ENCODE measurements at places on chromosomes 3 and 15.

- no peak for DNase-seq
Measured at GRCh38 chr3:66431494-66431893, 69.3 kb downstream of the LRIG1 start.

DNA sequence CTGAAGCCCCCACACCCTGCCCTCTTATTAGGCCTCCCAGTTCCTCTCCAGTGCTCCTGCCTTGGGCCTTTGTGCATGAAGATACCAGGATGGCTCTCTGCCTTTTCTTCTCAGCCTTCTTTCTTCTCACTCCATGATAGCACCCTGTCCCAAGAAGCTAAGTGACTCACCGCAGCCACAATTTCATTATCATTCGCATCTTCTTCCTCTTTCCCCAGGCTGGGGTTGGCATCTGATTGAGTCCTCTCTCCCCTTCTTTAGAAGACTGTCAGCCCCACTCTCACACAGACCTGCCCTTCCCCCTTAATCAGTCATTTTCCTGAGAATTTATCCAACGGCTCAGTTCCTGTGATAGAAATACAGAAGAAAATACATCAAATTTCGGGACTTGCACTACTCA lies 102.0 kb downstream of the STAC start:
- no peak for DNase-seq

- DNase-seq: no peak
Measured at GRCh38 chr3:104892044-104892443, 474.7 kb upstream of the ALCAM start.

DNA sequence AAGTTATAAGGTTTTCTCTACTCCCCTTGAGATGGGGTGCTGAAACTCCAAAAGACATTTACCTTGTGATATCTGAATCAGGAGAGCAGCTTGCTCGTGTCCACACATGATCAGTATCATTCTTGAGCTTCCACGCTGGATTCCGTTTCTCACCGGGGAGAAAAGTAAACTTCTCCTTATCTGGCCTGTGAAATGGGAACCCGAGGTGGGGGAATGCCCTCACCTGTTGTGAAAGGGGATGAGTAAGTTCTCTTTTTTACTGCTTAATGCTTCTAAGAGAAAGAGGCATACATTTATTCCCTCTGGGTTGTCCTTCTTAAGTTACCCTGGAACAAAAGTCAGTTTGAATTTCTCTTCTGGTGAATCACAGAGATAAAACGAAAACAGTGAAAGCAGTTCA lies 440.5 kb upstream of the ADAMTS9 start:
- no peak for DNase-seq

DNA sequence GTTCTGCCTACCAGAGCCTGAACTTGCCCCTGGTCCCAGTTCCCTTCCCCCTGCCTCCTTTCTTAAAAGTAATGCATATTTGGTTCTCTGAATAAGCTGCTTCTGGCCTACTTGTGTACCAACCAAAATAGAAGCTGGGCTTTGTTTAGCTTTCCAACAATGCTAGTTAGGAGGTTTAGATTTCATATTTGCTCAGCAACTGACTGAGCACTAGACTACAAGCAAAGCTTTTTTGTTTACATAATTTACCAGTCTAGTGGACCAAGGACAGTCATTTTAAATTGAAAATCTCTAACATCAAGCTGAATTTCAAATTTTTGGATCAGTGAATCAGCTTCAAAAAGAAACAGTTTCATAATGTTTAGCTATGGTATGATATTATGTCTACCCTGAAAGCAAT lies 331.2 kb downstream of the ULK4 start:
- no peak for DNase-seq

DNA sequence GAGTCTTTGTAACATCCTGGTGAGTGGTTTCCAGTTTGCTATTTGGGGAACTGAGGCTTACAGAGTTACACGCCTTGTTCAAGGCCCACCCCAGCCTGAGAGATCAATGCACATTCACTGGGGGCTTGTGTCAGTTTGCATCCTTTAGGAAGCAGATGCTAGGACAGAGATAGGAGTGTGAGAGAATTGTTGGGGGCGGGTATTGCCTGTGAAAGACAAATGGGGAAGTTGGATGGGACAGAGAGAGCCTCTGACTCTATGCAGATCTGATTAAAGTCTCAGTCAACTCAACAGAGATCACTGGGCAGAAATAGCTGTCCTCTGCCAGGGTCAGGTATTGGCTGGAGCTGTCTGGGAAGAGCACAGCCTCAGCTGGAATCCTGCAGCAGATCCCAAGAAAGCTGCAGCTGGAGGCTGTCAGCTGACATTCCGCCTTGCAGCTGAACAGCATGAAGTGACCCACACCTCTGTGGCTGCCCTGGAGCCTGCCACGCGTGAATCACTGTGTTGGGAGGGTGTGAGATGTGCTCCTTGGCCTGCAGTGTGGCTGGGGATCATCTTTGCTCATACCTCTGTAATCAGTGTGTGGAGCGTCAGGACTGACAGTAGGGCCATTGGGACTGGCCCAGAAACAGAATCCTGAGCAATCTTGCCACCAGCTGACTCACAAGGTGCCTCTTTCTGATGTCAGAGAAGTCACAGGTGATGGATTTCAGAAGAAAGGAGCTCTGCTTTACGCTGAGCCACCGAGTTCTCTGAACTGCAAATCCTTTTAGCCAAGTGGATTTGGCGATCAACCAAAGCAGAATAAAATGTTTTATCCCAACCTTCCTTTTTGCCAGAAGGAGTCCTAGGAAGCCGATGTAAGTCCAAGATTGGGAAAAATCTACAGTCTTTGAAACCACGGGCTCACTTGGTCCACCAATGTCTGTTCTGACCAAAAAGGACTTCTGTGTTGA lies 284.1 kb upstream of the LRRFIP2 start:
- no peak for DNase-seq
